Heart right ventricle (tissue), 16 donors: ENCODE measurements at places on chromosomes 4 and X. TPM values are rescaled to one million over a fixed set of nuclear protein-coding genes. Genes with fewer than 3 reads are reported as not detected.

DNA sequence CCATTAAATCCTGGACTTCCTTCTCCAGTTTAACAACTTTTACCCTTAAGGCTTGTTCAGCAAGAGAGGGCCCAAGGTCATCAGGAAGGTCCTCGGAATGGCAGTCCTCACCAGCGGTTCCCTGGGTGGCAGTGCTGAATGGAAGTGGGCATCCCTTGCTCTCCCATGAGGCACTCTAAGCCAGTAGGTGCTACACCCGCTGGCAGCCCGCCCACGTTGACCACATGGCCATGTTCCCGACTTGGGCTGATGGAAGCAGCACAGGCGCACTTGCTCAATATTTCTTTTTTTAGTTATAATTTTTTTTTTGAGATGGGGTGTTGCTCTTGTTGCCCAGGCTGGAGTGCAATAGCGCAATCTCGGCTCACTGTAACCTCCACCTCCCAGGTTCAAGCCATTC lies 277.9 kb downstream of the ZC4H2 start:
- no peak overlapping the region for H3K27ac ChIP-seq
- H3K36me3 ChIP-seq, result no peaks in the 10 kb centered on the region
- H3K27me3 ChIP-seq, result no peaks in the 10 kb centered on the region
- H3K4me1 ChIP-seq, result no peaks in the 10 kb centered on the region
- H3K4me3 ChIP-seq, result no peak overlapping the region
- no peak for DNase-seq

Gene CA5B
- 3.4 TPM for total RNA-seq

GRCh38 chr4:89539797-89540711 lies 232.5 kb upstream of the GPRIN3 start:
- H3K4me3 ChIP-seq, result no peak overlapping the region
- H3K27me3 ChIP-seq, result no peaks in the 10 kb centered on the region
- no peak overlapping the region for H3K27ac ChIP-seq
- no peak for DNase-seq
- no peaks in the 10 kb centered on the region for H3K4me1 ChIP-seq

GRCh38 chr4:18155067-18156041 lies 133.8 kb upstream of the LCORL start:
- no peaks in the 10 kb centered on the region for H3K36me3 ChIP-seq
- DNase-seq, result no peak
- no peak overlapping the region for H3K27ac ChIP-seq
- H3K4me1 ChIP-seq, result no peaks in the 10 kb centered on the region
- H3K27me3 ChIP-seq, result no peaks in the 10 kb centered on the region
- no peak overlapping the region for H3K4me3 ChIP-seq

Gene TEX13B
- not detected for total RNA-seq

Gene TLR7
- total RNA-seq, result 0.91 TPM

GRCh38 chr4:16250661-16251365 lies 24.5 kb upstream of the TAPT1 start:
- H3K4me3 ChIP-seq, result no peak overlapping the region
- H3K27ac ChIP-seq, result no peak overlapping the region
- H3K4me1 ChIP-seq, result no peaks in the 10 kb centered on the region
- no peaks in the 10 kb centered on the region for H3K27me3 ChIP-seq

Gene MTCP1
- total RNA-seq, result 53.0 TPM
